ENCODE measurements at places on chromosomes 12 and 14.

GRCh38 chr12:119153477-119154434 lies 25.0 kb upstream of the HSPB8 start:
- DNase-seq: no peak

DNA sequence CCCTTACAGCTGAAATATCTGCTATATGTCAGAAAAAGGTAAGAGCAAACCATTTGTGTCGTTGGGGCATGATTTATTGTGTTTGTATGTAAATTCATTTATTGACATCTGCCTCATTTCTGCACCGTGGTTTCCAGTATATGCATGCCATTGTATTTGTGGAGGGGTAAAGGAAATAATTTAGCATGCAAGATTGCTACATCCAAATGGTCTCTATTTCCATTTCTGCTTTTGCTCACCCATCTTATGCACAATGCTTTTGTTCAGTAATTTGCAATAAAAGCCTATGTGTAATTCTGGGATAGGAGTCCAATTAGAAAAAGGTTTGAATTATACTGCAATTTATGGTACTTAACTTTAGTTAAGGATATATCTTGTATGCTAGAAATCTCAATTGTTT lies 101.8 kb downstream of the UNC79 start:
- DNase-seq: no peak

DNA sequence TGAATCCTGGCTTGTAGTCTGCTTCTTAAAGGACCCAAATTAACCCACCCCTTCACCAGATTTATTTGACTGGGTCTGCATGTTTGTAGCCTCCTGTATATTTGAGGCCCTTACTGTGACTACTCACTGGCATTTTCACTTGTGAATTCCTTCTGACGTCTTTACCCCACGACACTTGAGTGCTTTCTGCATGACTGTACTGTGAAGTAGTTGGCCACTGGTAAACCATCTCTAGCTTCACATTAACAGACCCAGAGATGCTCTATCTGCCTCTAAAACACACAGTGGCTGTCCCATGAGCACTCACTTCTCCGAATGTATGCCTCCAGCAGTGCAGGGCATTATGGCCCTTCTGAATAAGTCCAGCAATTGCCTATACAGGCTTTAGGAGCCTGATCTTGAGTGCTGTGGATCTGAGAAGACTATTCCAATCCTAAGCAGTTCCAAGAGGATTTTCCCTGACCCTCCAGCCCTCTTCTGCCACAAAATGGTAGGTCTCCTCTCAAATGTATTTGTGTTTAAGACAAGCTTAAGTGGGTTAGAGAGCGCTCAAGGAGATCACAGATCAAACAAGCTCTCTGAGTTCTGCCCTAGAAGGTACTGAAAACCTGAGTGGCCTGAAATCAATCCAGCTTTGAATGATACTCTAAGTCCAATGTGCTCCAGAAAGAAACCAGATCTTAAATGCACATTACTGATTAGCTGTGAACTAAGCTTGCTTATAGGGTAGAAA lies 534.7 kb downstream of the RPS29 start:
- DNase-seq: no peak

DNA sequence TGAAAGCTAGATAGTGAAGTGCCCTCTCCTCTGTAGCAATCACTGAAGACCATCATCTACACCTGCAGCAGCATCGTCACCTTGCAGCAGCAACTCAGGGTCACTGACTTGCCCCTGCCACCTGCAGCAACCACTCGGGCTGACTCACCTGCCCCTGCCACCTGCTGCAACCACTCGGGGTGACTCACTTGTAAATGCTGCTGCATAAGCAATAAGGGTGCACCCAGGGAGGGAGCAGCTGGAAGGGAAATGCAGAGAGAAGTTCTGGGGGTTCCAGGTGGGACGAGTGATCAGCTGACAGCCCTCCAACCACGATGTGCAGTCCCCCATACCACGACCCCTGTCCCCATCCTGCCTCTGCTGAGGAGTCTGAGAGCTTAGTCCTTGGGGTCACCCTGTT lies 357.1 kb upstream of the SFSWAP start:
- no peak for DNase-seq

DNA sequence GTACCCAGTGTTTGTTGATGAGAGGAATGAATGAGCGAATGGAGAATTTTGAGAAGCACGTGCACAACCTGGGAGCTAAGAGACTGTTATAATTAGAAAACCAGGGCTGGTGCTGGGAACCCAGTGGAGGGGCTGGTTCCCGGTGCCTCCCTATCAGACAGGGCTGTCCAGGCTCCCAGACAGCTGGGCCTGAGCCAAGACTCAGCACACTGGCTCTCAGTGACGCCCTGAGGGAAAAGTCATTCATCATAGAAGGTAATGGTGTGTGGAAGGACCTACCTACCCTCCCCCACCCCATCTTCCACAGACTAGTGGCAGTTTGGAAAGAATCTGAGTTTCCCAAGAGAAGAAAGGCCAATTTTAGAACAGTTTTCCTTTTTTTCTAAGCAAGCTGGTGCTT lies 34.7 kb downstream of the KCNA5 start:
- DNase-seq: no peak
